Gastrocnemius medialis (tissue), 4 donors: ENCODE measurements at places on chromosomes 2 and 18.

GRCh38 chr2:26459991-26460612 lies 17.8 kb downstream of the OTOF start:
- no peak for DNase-seq

DNA sequence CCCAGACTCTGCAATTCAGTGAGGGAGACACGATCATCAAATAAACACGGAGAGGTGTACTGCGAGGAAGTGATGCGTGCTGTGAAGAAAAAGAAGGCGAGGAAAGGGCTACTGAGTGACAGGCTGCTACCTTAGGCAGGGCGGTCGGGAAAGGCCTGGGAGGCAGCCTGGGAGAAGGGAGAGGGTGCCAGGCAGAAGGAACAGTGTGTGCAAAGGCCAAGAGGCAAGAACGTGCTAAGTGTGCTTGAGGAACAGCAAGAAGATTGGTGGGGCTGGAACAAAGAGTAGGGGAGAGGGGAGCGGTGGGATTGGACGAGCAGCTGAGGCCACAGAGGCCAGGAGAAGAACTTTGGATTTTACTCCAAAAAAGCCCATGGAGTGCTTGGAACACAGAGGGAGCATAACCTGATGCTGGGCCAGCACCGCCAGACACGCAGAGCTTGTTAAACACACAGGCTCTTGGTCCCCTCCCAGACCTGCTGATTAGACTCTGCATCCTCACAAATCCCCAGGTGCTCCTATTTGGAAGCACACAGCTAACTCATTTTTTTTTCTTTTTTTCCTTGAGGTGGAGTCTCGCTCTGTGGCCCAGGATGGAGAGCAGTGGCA lies 30.4 kb downstream of the SERTAD2 start:
- no peak for DNase-seq

GRCh38 chr2:58336416-58336815 lies 95.3 kb upstream of the FANCL start:
- no peak for DNase-seq

DNA sequence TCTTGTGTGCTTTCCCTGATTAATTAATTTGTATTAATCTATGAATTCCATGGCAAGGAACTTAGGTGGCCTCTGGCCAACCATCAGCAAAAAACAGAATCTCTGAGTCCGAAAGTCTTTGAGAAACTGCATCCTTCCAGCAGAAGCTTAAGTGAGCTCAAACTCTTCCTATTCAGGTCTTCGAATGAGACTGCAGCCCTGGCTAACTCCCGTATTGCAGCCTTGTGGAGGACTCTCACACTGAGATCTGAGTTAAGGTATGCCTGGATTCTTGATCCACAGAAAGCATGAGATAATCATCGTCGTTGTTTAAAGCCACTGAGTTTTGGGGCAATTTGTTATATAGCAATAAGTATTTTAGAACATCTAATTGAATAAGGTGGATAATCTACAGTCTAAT lies 1143.9 kb upstream of the NXPH2 start:
- DNase-seq, result no peak

DNA sequence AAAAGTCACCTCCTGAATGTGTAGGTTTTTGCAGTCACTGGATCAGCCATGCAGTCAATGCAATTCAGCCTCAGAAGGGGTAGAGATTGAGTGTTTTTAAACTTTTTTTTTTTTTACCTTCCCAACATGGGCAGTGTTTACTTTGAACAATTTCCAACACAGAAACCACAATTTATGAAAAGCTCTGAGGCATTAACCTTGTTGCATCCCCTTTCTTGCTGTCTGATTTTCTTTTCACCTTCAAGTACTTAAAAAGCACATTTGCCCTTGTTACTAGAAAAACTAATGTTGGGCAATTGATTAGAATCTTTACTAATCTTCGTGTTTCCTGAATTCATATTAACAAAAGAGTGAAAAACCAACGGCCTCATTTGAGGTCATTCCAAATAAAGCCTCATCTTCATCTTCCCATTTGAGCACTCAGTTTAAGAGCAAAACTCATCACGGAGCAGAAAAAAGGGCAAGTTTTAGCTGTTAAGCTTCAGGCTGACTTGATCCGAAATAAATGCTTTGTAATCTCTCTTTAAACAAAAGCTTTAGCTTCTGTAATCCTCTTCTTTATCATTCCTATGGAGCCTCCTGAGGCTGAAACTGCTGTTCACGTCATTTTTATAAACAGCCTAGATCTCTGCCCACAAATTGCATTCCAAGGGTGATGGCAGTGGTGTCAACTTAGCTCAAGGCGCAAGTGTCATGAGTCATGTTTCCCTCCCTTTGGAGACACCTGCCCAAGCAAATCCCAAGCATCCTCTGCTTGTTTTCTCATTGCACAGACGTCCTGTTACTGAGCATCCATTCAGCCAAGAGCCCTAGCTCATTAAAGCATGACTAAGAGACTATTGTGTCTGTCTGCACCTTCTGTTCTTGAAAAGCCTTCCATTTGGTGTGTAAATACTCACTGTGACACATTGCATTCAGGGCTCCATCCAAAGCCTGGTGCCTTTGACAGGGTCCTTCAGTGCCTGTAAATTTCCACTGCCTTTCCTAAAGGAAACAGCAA lies 107.7 kb downstream of the HNMT start:
- DNase-seq, result no peak

DNA sequence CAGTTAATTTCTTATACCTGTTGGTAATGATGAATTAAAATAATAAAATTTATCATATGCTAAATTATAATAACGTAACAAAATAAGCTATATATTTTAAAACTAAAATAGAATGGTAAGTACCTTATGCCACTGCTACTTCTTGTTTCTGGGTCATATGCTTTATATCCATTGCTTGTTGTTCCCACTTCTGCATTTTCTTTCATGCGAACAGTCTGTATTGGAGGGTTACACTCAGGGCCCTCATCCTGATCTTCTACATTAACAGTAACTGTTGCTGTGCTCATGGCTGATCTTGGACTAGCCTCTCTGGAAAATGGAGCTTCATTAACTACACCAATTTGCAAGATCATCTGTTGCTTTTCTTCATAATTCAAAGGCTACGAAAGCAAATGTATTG lies 22.2 kb downstream of the DSC2 start:
- no peak for DNase-seq

DNA sequence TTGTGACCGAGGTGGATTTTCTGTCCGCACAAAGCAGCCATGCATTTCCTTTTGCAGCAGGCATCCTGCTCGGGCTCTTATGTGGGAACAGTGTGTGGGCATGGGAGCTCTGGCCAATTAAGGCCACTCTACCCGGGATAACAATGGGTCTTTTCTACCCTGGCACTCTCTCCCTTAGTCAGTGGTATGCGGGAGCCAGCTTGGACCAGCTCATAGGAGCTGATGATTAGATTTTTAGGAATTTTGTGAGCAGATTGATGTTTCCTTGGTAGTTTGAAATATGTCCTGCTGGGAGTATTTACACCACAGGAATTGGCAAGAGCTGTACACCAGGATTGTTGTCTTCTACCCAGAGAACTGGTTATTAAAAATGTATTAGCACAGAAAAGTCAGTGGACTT lies 89.3 kb downstream of the SPP2 start:
- no peak for DNase-seq

DNA sequence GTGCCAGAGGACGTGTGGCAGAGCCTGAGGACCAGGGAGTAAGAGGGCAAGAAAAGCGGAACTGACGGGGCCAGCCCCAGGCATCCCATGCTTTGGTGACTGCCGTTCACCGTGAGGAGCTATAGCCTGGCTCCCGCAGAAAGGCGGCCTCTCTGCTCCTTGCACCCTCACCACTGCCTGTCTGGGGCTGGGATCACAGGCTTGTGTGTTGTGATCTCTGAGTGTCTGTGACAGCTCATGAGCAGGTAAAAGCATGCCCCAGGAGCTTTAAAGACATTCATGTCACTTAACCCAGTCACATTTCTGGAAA lies 266.8 kb upstream of the RAB6C start:
- DNase-seq, result no peak

GRCh38 chr2:65656160-65656718 lies 223.8 kb upstream of the SPRED2 start:
- no peak for DNase-seq

GRCh38 chr2:128134573-128134972 lies 43.6 kb downstream of the UGGT1 start:
- no peak for DNase-seq

DNA sequence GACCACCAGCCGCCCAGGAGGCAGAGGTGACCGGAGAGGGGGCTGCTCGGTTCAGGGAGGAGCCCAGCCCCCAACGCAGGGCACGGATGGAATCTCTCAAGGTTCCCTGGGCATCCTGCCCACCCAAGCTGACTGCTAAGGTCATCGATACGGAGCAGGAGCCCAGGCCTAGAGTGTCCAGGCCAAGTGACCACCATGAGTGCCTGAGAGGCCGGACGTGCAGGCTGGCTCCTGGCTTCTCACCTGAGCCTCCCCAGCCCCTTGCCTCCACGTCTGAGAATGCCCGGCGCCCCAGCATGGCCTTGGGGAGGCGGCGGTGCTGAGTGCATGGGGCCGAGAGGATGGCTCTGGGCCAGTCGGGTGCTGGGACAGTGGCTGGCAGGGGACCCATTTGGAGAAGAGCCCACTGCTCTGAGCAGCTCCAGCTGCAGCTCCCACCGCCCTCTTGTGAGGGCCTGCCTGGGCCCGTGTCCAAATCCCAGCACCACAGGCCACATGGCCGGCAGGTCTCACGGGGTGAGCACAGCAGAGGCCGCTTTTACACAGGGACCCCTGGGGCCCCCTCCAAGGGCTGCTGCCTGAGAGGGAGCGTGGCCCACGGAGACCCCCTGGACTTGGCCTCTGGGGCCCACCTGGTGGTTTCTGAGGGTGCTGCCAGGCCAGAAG lies 102.8 kb upstream of the CTDP1 start:
- DNase-seq, result no peak

GRCh38 chr2:30336978-30337841 lies 105.9 kb downstream of the LBH start:
- no peak for DNase-seq

DNA sequence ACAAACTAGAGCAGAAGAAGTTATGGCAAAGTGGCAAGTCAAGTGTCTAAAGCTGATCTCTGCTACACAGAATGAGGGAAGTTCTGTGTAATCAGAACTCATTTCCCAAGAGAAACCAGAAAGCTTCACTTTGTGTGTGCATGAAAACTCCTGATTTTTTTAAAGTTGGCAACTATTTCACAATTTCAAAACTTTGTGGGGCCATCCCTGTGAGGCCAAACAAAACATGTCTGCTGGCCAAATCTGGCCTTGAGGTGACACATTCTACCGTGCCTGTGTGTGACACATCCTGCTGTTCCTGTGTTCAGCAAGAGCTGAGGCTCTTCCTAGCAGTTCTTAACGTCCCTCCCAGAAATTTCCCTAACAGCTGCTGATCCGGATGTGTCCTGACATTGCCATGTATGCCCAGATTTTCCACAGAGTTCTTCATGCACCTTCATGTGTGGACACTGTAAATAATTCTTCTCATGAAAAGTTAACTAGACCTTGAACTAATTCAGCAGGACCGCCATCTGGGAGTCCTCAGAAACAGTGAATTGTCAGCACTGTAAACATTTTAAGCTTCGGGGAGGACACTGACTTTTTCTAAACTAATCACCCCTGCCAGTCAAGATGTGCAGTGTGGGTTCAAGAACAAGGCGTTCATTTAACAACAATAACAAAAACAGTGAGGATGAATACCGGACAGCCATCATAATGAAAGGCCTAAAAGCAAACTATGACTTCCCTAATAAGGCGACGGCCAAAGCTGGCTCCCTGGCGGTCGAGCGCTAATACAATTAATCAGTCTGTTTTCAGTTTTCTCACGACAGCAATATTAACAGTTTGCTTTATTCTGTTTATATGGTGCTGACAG lies 99.0 kb downstream of the PLEKHM3 start:
- DNase-seq, result peak; percentile 16

- DNase-seq, result no peak
Observed at GRCh38 chr2:70683455-70683854, 84.5 kb downstream of the ADD2 start.

DNA sequence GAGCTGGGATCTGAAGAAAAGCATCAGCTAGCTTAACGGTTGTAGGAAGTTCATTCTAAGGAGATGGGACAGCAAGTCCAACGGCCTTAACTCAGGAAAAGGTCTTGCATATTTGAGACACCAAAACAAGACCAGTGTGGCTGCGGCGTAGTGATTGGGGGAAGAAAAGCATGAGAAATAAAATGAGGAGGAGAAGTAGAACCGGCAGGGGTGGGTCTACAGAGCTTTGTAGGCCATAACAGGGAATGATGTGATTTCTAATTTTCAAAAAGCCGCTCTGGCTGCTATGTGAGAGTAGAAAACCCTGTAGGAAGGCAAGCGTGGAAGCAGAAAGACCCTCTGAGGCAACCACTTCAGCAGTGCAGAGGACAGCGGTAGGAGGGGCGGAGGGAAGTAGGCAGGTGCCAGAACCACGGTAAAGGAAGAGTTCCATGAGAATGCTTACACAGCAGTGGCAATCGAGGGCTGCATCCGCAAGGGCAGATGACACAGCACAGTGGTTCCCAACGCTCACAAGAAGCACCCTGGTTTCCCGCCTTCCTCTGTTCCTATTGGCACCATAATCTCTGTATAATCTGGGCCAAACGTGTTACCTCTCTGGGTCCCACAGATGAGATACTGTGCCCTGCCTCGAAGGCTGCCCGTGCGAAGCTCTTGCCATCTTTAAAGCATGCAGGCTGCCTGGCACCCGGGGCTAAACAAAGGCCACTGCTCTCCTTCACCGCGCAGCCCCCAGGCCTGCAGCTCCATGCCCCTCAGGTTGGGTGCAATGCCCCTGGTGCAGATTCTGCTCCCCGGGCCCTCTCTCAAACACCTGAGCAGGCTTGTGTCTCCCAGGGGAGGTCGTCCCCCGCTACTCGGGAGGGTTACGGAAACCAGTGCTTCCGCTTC lies 795 bp downstream of the ANKRD39 start:
- peak; percentile 34 for DNase-seq

DNA sequence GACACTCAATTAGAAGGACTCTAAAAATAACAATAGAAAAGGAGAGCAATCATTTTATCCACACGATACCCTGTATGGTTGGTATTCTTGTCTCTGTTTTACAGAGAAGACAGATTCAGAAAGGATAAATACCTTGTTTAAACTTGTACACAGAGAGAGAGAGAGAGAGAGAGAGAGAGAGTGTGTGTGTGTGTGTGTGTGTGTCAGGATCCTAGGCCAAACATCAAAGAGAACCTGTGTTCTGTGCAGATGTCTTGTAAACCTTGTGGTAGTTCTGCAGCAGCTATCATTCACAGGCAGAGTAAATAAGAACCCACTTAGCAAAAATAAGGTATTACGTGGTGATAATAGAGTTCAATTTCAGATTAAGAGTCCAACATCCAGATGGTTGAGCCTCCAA lies 4.3 kb upstream of the CRIM1 start:
- DNase-seq, result no peak

DNA sequence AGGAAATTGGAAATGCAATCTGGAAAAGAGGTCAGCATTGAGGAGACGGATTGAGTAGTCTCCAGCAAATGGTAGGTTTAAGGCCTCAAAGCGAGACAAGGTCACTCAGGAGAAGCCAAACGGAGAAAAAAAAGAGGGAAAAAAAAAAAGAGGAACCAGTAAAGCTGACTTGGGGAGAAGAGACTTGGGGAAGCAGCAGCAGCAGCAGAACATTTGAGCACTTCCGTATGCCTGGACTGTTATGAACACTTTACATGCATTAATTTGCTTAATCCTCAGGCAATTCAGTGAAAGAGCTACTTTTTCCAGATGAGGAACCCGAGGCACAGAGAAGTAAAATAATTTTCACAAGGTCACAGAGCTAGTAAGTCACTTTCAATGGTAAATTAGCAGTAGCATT lies 81.3 kb downstream of the OSBPL6 start:
- DNase-seq, result no peak
